ENCODE measurements at places on chromosomes 1 and 21.

DNA sequence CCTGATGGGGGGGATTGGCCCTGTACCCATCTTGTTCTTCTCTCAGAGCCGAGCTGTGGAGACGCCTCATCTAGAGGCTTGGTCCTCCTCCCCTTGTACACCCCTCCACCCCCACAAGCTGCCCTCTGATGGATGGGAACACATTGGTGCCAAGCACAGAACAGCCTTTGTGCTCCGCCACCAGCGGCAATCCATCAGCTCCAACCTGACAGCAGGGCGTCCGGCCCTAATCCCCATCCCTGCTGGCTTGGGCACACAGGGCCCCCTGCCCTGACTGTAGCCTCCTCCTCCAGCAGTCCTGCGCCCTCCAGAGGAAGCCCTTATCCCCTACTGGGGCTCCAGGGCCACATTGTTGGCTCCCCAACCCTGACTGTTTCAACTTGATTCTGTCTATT lies 3.8 kb upstream of the MYOG start:
- DNase-seq: peak; percentile 34

DNA sequence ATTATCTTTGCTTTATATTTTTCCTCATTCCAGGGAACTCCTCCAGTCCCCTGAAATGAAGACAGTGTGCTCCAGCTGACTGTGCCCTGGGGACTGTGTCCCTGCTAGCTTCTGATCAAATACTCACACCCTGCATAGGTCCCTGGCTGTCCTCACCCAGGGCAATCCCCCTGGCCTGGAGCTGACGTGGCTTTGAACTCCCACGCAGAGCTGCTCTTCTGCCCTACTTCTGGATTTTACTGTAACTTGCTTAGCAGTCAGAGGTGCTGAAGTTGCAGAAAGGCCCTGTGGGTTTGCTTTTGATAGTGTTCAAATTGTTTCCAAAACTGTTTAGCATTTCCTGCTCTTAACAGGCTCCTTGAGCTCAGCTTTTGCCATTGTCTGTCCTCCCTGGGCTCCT lies 186.5 kb downstream of the FASLG start:
- peak; percentile 8 for DNase-seq

- DNase-seq: no peak
Measured at GRCh38 chr1:230936475-230936874, 42.2 kb downstream of the TTC13 start.

- no peak for DNase-seq
Measured at GRCh38 chr21:19540287-19540686, 1136.7 kb upstream of the TMPRSS15 start.

DNA sequence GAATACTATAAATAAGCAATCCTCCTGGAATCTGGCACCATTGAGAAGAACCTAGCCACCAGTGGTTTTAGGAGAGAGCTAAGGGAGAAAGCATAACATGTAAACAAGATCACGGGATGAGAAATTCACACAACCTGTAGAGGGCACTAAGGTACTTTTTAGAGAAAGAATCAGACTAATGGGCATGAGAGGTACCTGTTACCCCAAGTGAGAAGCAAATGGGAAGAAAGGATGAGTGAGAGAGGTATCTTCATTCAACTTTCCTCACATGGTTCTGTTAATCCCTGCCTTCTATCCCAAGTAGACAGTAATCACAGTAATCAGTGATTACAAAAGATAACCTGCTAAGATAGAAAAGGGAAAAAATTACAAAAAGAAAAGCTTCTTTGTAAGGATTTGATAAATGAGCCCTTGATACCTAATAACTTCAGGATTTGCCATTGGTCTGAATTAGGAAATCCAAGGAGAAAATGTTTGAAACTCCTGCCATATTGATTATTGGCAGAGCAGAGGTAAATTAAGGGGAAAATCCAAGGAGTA lies 251.1 kb upstream of the ADGRL2 start:
- peak; percentile 79 for DNase-seq

- no peak for DNase-seq
Measured at GRCh38 chr21:31830701-31831100, 42.1 kb upstream of the HUNK start.

DNA sequence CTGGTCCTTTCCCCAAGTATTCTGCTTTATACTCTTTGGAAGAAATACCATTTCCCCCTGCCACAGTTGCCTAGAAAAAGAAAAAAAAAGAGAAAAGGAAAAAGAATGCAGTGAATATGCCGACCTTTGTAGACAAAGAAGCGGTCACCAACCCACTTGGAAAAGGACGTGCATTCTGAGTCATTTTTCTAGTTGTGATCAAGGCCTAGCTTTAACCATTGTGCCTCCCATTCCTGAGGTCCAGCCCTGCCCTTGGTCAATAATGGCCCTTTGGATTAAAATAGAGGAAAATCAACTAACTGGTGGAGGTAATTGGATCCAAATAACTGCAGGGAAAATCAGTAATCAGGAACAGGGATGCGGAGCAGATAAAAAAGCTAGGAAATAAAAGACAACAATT lies 24.8 kb downstream of the S1PR1 start:
- no peak for DNase-seq

GRCh38 chr1:55833529-55834091 lies 618.4 kb upstream of the USP24 start:
- no peak for DNase-seq

- DNase-seq: no peak
Measured at GRCh38 chr1:100441651-100442050, 89.3 kb downstream of the CDC14A start.

GRCh38 chr21:35414507-35415139 lies 365.5 kb upstream of the RUNX1 start:
- peak; percentile 17 for DNase-seq

GRCh38 chr1:96355521-96355920 lies 366.1 kb upstream of the PTBP2 start:
- DNase-seq: no peak

DNA sequence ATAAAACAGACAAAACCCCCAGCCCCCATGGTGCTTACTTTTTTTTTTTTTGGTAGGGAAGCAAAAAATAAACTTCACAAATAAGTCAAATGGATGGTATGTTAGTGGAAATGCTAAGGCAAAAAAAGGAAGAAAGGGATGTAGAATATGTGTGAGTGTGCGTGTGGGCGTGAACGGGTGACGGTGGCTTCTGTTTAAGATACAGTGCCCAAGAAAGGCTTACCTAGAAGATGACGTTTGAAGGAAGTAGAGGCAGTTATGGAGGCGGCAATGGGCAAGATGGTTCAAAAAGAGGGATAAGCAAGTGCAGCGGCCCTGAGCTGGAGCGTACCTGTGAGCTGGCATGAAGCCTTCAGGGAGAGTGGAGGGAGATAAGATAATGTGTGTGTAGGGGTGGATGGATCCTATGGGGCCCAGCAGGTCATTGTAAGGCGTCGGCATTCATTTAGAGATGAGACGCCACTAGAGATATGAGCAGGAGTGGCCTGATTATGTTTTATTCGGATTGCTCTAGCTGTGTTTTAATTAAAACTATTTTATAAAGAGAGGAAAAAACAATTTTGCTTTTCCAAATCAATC lies 19.9 kb downstream of the LEPR start:
- DNase-seq: no peak

DNA sequence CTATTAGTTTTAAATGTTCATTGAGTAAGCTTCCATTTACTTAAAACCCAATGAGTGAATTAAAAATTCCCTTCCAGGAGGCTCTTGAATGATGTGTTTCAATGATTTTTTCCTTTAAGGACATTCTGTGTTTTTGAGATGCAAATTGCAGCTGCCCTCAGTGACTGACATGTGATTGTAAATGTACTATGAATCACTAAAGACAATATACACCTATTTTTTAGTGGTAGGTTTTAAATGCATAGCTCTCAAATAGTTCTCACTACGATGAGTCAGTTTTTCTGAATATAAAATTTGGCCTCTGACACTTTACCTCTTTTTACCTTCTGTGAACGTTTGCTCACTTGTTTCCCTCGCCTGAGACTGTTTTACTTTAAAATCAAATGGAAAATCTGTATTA lies 204.7 kb downstream of the BARHL2 start:
- DNase-seq: no peak

- no peak for DNase-seq
Measured at GRCh38 chr1:204417074-204417997, 5.7 kb upstream of the PPP1R15B start.

DNA sequence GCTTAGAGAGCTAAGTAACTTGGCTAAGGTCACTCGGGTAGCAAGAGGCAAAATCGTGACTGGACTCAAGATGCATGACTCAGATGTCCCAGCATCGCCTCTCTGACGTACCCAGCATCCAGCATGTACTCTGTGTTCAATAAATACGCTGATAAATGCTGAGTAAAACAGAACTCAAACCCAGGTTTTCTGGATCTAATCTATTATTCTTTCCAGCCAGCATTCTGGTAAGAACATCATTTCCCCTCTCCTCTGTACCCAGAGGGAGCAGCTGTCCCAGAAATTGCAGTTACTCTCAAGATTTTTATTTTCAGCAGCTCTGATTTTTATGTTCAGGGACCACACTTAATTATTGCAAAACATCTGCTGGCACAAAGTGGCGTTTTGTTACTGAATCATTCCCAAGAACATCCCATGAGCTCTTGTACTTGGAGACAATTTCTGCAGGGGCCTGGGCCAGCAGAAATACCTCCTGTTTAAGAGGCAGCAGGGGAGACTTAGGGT lies 249.0 kb downstream of the PRDM2 start:
- no peak for DNase-seq

DNA sequence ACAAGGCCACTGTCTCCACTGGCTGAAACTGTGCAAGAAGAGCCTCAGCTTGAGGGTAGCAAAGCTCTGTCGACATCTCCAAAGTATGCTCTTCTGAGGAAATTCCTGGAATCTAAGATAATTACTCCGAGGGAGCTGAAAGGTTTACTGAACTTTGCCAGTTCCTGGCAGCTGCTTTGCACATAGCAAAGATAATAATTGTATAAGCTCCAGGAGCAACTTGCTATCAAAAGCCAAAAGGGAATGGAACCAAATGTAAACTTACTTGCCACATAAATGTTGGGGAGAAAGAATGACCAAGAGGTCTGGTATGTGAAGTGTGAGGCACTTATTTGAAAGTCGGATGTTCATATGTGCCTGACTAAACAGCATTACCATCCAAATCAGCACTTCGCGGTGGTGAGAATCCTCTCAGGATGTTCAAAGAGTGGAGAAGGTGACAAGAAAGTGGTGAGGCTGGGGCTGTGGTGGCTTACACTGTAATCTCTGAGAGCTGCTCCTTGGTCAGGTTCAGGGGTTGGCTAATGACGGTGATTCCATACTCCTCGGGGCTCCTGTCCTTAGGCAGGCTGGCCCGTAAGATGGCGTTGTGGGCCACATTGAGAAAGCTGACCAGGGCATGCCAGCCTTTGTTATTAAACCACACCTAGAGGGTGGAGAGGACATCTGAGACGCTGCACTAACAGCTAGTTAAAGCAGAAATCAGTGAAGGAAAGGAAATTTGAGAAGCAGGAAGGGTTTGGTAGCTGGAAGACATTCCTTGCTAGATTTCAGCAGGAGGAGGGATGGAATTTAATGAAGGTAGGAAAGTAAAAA lies 100.0 kb downstream of the ABCA4 start:
- DNase-seq: peak; percentile 30

GRCh38 chr21:36135391-36136102 lies 668 bp downstream of the CBR3 start:
- peak; percentile 83 for DNase-seq

- DNase-seq: peak; percentile 91
Measured at GRCh38 chr1:212967801-212968200, 17.5 kb downstream of the VASH2 start.

DNA sequence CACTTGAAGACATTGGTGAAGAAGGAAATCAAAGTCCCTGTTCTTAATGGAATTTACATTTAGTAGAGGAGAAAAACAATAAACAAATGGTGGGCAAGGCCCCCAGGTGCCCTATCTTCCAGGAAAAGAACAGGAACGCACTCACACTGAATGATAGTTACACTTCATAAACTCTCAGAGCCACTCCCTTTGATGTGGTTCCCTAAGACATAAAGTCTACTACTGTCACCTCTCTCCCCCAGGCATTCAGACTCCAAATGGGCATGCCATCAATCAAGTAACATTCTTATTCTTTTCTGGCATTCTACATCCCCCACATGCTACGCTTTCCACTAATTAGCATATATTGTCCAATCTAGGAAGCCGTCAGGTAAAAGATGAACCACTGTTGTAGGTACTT lies 36.6 kb upstream of the PIGC start:
- DNase-seq: no peak

DNA sequence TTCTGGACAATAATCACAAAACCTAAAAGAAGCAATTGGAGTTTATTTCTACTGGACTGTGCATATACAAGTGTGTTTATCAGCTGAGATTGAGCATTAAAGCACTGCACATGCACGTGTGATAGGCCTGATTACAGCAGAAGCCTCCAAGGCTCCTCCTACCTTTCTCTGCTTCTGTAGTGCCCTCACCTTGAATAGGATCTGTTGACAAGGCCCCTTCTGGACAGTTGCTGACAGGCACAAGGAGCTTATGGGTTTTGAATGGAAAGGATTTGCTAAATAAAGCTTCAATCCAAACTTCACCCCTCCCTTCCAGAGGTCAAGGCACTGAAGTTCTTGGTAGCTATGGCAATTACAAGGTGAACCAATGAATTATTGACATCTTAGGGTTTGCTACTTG lies 7.9 kb upstream of the SGIP1 start:
- no peak for DNase-seq

- no peak for DNase-seq
Measured at GRCh38 chr1:116824631-116825206, 70.5 kb downstream of the CD2 start.

DNA sequence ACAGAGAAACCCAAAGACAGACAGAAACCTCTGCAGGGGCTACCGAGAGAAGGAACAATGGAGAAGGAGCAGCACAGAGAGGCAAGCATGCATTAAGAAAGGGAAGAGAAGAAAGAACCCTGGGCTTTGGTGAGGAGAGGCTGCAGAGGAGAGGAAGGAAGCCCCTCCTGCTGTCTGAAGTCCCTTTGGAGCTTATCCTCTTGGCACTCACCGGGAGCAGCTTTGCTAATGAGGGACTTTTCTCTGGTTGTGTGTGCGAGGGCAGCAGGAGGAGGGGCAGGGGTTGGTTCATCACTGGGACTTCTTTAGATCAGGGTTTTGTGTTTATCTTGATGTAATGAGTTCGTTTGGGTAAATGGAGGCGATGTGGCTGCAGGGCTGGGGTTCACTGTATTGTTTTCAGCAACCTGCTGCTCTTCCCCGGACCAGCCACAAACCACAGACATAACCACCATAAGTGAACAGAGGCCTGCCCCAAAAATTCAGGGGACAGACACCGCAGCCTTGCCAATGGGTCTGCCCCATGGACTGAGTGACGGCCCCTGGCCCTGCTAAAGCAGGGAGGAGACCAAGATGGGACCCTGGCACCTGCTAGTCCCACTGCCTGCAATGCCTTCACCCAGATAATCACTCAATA lies 100.6 kb downstream of the KCND3 start:
- DNase-seq: no peak

DNA sequence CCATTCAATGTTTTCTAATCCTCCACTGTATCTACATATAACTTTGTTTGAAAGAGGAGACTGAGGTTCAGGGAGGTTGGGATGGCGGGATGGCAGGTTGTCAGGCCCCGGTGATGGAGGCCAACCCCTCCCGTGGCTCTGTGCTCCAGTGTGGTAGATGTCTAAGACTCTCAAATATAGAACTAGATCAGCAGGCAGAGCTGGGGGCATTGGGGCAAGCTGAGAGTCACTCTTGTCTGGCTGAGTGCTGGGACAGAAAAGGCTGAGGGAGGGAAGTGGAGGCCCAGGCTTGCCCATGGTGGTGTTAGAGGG lies 1.7 kb downstream of the IL6R start:
- DNase-seq: no peak

GRCh38 chr1:63321785-63322113 lies 618 bp upstream of the FOXD3 start:
- peak; percentile 91 for DNase-seq

- DNase-seq: no peak
Measured at GRCh38 chr1:233869680-233870079, 34.8 kb upstream of the SLC35F3 start.

- no peak for DNase-seq
Measured at GRCh38 chr1:223542831-223543230, 122.7 kb downstream of the CAPN8 start.

All from GM23338 (cell line).